G401 (cell line): ENCODE measurements at places on chromosomes 16 and 17.

DNA sequence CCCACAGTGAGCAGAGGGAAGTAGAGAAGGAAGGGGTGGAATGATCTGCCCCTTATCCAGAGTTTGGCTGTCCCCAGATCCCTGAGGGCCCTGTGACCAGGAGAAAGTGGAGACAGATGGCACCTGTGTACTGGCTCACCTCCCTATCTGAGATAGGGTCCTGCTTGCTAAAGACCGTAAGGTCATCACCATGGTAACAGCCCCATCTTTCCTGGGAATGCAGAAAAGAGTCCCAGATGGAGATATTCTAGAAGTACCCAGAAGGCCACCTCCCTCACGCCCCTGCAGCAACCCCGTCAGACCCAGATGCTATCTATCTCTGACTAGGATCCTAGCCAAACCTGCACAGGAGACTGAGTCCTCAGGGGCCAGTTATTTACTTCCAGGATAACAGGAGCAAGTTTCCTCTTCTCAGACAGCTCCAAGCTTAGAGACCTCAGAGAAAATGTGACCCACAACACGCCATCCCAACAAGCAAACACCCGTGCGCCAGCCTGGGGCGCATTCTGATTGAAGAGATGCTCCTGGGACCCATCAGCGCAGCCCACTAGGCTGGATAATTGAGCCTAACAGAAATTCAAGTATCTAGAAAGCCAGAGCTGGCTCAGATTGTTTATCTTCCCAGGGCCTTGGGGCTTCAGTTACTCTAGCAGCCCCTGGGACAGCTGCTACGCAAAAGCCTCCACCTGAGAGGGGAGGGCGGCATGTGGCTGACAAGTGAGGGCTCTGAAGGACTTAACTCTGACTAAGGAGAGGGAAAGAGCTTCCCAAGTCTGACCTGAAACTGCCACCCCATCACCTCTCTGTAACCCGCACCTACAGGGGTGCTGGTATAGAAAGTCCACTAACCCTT, 1.9 kb downstream of the ORMDL3 start:
- no peak for DNase-seq

DNA sequence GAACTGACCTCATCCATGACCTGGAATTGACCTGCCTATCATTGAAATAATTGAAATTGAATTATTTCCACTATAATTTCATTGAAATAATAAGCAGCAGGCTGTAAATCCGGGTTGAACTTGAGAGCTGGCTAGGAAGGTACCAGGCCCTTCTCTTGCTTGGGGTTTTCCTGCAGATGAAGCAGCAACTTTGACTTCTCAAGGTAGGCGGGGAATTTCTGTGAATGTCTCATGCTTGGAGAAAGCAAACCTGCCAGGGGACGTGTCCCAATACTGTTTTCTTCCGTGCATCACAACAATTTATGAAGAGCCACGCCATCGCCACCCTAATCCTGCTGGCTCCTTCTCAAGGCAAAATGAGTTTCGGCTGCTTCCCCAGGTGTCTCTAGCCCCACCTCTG, 97.5 kb upstream of the XYLT1 start:
- DNase-seq: no peak

DNA sequence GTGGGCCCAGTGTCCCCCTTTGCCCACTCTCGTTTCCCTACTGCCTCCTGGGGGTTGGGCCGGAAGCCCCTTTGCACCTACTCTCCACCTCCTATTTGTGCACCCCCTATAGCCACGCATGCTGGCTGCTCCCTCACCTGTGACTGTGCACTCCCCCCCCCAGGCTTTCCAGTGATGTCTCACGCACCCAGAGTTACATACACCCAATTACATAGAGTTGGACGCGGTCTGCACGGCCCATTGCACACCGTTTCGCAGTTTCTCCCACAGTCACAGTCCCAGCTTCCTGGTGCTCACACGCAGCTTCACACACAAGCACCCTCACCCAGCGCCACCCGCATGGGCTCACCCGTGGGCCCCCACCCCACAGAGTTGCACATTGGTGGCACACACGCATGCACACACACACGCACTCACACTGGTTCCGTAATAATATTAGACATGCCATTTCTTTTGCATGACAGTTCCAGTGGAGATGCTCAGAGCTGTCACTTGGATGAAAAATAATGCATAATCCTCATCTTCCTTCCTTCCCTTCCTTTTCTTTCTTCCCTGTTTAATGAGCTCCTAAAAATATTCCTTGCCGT, 21.5 kb upstream of the C1QL1 start:
- DNase-seq: no peak

GRCh38 chr17:34760931-34761495, 181.6 kb downstream of the TMEM132E start:
- peak; percentile 9 for DNase-seq

DNA sequence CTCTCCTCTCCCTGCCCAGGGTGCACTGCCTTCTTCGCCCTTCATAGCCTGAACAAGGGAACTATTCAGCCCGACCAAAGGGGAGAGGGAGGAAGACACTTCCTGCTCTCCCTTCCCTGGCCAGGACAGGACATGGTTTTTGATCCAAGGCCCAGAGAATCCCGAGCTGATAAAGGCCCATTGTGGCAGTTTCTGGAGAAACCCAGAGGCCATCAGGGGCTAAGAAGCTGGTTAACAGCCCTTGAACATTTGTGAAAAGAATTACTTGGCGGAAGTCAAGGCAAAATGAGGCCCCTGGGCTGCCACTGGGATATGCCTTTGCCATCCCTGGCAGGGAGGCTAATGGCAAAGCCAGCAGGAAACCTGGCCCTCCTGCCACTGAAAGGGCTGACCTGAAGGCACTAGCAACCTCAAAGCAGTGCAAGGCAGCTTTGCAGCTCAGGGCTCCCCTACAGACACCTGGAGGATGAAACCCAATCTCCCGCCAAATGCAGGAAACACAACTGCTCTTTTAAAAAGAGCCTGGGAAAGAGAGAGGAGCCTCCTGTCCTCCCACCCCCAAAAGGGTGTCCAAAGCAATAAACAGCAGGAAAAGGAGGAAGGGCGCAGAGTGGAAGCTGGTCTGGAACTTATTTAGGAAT, 12.6 kb downstream of the PHB1 start:
- DNase-seq: no peak

GRCh38 chr17:13643180-13643579, 41.5 kb upstream of the HS3ST3A1 start:
- no peak for DNase-seq

DNA sequence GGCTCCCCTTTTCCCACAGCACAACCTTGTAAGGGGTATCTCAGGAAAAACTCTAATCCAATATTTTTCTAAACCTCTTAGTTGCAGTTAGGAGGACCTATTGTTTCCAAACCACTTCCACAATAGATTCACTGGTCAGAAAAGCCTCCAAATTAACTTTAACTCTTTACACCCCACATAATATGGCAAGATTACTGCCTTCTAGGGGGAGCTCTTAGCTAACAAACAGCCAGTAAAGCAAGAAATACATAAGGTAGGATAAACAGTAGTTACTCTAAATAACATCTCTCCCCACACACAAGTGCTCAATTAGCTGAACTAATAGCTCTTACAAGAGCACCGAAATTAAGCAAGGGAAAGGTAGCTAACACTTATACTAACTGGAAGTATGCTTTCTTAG, 192.1 kb upstream of the KIF2B start:
- DNase-seq: no peak

DNA sequence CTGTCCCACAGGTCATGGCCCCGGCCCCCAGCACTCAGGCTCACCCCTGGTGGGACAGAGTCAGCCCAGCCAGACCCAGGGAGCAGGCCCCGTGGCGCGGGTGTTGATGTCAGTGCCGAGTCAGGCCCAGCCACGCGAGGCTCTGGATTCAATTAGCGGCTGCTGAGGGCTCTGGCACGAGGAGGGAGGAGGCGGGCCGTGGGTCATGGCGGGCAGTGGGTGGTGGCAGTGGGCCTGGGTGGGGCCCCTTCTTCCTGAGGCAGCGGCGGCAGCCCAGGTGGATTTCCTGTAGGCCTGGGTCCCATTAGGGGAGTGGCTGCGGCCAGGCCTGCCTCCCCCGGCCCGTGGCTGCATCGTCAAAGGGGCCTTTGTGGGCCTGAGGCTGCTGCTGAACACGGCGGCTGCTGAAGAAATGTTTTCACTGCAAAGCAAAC, 12.9 kb downstream of the VASN start:
- DNase-seq: no peak

- DNase-seq: no peak
Observed at GRCh38 chr16:11006656-11007055, 62.3 kb downstream of the CLEC16A start.

DNA sequence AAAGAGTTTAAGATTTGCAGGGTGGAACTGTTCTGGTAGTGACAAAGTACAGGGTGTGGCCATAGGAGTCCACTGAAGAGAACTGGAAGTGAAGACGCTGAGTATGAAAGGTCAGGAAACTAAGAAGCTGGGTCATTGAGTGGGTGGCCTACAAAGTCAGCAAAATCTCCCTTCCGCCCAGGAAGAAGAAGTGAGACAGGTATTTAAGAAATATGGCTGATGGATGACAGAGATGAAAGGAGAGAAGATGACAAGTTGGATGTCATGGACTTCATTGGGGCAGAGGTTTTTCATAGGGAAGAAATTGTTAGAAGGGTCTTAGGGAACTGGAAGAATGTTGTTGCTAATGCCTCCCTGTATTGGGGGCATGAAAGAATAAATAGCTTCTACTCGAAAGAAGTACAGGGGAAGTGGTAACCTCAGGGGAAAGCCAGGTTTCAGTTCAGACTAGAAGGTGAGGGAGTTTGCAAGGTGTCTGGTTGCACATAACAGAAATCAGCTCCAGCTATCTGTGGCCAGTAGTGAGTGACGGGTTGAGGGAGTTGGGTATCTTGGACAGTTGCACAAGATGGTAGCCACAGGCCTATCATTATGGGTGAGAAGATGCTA, 33.6 kb upstream of the MED13 start:
- no peak for DNase-seq

- DNase-seq: no peak
Observed at GRCh38 chr17:74354123-74354522, 7.5 kb downstream of the BTBD17 start.

- DNase-seq: no peak
Observed at GRCh38 chr17:62781356-62781755, 26.8 kb downstream of the MARCHF10 start.

GRCh38 chr16:47366228-47366627, 94.6 kb downstream of the ITFG1 start:
- DNase-seq: no peak

- DNase-seq: no peak
Observed at GRCh38 chr16:52631711-52632110, 84.8 kb upstream of the TOX3 start.

DNA sequence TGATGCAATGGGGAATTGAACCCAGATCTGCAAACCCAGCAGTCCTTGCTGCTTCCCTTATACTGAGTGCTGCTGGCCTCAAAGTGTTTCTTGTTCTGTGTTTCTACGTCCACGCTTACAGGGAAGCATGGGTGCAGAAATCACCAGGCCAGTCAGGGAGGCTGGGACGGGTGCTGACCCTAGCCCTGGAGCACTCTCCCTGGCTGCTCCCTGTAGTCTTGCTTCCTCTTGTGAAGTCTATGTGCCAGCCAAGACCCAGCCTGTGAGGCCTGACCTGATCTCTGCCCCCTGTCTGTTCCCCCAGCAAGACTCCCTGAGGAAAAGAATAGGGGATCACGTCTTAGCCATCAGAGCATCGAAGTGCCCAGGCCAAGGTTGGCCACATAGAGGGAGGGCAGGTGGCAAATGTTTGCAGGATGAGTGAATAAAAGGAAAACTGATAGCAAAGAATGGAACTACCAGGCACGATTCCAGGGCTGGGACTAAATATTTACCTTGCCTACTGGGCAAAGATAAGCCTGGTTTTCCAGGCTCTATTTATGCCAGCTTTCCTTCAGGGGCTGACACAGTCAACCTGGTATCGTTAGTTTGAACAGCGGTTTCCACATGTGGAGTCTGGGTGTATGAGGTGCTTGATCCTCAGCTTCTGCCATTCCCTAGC, 41.2 kb upstream of the RHOT1 start:
- peak; percentile 54 for DNase-seq

- DNase-seq: no peak
Observed at GRCh38 chr16:84927621-84928591, 83.4 kb downstream of the ZDHHC7 start.

- no peak for DNase-seq
Observed at GRCh38 chr17:16275024-16275423, 58.0 kb downstream of the PIGL start.

DNA sequence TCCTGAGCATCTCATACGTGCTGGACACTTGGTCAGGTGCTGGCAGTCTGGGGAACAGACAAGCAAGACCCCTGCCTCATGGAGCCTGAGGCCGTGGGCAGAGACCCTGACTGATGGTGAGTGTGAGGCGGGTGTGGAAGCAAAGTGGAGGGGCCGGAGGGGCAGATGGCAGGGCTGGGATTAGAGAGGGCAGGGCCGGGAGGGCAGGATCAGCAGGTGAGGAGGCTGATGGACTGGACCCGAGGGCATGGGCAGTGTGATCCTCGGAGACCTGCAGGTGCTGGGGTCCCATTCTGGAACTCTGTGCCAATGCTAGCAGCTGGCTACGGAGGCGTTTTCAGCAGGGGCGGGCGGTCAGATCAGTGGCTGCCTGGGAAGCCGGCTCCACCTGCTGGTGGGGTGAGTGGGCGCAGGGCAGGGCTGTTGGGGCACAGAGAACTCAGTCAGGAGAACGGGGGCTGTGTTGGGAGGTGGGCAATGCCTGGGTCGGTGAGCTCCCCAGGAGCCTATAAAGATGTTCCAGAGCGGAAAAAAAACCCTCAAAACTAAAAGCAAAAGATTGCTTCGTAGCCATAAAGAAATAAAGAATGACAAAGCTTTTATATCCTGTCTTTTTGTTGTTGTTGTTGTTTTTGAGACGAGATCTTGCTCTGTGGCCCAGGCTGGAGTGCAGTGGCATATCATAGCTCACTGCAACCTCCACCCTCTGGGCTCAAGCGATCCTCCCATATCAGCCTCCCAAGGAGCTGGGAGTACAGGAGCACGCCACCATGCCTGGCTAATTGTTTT, 8.9 kb upstream of the C16orf74 start:
- DNase-seq: no peak

- no peak for DNase-seq
Observed at GRCh38 chr16:12503191-12503590, 300.5 kb downstream of the CPPED1 start.

- DNase-seq: no peak
Observed at GRCh38 chr17:63486317-63487013, 9.6 kb downstream of the ACE start.

DNA sequence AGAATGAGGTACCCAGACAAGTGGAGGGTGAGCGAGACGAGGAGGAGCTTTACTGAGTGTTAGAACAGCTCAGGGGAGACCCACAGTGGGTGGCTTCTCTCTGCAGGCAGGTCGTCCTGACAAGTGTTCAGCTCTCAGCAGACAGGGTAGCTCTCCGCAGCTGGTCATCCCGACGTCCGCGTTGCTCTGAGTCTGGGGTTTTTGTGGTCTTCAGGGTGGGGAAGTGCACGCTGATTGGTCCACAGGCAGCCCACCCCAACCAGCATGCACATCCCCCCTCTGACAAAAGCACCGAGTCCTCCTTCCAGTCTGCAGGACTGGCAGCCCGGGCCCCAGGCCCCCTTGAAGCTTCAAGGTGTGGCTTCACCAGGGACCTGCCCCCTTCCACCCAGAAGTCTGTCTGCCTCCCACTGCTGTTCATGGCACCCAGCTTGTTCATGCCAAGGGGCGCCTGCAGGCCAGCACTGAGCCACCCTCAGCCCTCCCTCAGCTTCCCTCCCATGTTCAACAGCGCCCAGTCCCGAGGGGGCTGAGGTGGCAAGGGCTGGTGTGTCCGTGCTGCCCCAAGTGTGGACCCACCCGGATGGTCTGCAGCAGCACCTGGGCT, 19.9 kb upstream of the WDR45B start:
- DNase-seq: no peak
